Activated T-cell treated with anti-CD3 and anti-CD28 coated beads, Interleukin-2, amount 50 U/mL, for 72 hours (primary cell): ENCODE measurements at places on chromosomes 3 and 15.

GRCh38 chr15:93252780-93253179 lies 163.8 kb upstream of the RGMA start:
- no peak for DNase-seq

GRCh38 chr3:169170456-169170855 lies 493.1 kb downstream of the MECOM start:
- DNase-seq = no peak

GRCh38 chr3:73188707-73189106 lies 127.2 kb downstream of the EBLN2 start:
- DNase-seq = no peak

DNA sequence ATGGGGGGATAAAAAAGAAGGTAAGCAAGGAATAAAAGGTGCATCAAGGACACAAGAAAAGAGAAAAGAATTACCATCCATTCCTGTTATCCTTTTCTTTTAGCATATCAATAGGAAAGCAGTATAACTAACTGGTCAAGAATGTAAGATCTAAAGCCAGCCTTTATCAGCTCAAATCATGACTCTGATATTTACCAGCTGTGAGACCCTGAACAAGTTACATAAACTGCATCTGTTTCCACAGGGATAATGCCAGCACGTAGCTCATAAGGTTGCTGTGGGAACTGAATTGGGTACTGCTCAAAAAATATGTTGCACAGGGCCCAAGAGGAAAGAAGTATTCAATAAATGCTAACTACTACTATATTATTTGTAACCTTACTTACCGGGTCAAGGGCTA lies 1092.2 kb upstream of the CFAP20DC start:
- DNase-seq = no peak

DNA sequence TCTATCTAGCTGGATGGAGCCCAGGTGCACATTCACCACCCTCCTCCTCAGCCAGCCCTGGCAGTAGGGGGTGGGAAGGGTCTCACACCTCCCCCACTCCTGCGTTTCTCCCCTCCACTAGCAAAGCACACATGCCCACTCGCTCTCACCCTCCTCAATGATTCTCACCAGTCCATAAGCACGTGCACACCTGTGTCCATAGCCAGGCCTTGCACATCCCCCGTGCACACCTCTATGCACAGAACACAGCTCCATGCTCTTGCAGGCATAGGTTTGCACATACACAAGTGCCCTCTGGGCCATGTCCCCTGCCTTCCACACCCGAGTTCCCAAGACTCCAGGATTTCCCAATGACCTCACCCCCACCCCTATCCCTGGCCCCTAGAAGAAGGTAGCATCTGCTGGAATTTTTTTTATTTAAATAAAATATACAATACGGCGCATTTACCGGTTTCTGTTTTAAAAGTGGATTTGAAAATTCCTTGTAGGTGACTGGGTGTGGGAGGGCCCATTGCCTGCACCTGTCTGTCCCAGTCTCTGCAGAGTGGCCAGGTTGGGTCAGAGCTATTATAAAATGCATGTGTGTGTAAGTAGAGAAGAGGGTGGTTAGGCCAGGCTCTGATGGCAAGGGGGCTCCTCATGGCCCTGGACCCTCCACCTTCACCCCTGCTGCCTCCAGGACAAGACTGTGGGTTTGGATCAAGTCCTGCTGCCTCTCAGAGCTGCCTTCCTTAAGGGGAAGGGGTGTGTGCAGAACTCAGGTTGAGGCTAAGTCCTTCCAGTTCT lies 49.1 kb downstream of the HCN4 start:
- DNase-seq = no peak

DNA sequence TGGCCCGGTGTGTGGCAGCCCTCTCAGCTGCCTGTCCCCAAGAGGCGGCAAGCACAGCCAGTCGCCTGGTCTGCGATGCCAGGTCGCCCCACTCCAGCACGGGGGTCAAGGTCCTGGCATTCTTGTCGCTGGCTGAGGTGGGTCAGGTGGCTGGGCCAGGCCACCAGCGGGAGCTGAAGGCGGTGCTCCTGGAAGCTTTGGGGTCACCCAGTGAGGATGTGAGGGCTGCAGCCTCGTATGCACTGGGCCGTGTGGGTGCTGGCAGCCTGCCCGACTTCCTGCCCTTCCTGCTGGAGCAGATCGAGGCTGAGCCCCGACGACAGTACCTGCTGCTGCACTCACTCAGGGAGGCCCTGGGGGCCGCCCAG lies 20.8 kb downstream of the CAND2 start:
- no peak for DNase-seq

GRCh38 chr3:66353530-66353929 lies 132.7 kb downstream of the SLC25A26 start:
- no peak for DNase-seq

DNA sequence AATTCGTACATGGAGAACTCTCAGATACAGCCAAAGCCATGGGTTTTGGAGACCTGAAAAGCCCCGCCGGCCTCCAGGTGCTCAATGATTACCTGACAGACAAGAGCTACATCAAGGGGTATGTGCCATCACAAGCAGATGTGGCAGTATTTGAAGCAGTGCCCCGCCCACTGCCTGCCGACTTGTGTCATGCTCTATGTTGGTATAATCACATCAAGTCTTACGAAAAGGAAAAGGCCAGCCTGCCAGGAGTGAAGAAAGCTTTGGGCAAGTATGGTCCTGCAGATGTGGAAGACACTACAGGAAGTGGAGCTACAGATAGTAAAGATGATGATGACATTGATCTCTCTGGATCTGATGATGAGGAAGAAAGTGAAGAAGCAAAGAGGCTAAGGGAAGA lies 23.5 kb downstream of the MYO5A start:
- no peak for DNase-seq

DNA sequence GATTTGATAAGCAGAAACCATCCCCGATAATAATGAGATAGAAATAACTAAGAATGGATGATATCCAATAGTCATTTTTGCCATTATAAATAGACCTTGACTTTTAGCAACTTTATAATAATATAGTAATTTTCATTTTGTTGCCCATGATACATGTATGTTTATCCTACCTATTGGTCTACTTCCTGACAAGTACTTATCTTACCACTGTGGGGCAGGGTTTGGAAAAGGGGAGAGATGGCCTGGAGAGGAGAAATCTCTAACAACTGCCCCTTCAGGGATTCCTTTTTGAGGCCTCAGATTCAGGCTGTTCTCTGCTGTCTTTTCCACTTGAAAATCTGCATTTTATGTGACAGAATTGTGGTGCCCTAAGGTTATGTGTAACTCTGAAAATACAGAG lies 42.2 kb downstream of the FAM98B start:
- no peak for DNase-seq

GRCh38 chr3:48470286-48470685 lies 23.7 kb downstream of the ATRIP start:
- DNase-seq = no peak
